ENCODE measurements at places on chromosomes 16 and 17.
A peak's percentile ranks its signal among the peaks of the same experiment; 100 is the strongest.

GRCh38 chr16:48608871-48609651 is 919 bp downstream of the N4BP1 start:
- DNase-seq: peak; percentile 33

- peak; percentile 65 for DNase-seq
Observed at GRCh38 chr17:57674894-57675293, 70.2 kb downstream of the CCDC182 start.

DNA sequence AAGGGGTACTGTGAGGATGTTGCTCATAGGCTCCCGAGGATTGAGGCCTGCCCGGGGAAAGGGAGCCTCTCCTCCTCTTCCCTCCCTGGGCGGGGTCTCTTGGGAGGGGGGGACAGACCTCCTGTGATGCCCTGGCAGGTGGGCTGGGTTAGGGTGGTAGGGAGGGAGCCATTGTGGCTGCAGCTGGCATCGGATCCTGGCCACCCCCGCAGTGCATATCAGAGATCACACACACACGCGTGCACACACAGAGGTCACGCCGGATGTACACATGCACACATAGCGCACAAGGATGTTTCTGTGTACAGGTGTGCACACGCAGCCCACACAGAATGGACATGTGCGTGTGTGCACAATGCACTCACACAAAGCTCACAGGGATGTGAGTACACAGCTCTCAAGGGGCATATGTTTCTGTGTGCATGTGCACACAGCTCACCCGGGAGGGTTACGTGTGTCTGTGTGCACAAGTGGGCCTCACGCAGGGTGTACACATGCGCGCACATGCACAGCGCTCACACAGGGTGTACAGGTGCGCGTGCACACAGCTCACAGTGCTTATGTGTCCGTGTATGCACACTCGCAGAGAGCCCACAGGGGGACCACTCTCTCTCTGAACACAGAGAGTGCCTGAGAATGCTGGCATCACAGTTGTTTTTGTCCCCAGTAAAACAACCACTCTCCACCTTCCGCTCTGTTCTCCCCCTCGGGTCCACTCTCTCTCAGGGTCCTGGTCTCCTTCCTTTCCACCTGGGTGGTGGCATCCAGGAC is 2.4 kb downstream of the GJD3 start:
- DNase-seq: no peak

GRCh38 chr17:61225178-61225882 is 174.3 kb upstream of the TBX2 start:
- no peak for DNase-seq

GRCh38 chr16:4607841-4608703 is 6.6 kb downstream of the UBALD1 start:
- DNase-seq: no peak

GRCh38 chr16:83085660-83086059 is 458.9 kb downstream of the CDH13 start:
- DNase-seq: no peak

DNA sequence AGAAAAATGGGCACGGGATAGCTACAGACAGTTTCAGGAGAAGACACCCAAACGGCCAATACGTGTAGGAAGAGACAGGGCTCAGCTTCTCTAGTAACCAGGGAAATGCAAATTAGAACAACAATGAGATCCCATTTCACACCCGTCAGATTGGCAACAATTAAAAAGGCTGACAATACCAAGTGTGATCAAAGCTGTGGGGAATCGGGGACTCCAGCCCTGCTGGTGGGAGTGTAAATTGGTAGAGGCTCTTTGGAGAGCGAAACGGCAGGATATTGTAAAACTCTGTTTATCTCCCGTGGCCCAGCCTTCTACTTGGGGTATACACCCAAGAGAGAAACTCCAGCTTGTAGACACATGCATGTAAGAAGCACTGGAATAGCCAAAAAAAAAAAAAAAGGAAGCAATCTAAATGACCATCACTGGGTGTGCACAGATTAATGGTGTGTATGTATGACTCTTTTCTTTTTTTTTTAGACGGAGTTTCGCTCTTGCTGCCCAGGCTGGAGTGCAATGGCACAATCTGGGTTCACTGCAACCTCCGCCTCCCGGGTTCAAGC is 27.5 kb downstream of the MYBBP1A start:
- no peak for DNase-seq

DNA sequence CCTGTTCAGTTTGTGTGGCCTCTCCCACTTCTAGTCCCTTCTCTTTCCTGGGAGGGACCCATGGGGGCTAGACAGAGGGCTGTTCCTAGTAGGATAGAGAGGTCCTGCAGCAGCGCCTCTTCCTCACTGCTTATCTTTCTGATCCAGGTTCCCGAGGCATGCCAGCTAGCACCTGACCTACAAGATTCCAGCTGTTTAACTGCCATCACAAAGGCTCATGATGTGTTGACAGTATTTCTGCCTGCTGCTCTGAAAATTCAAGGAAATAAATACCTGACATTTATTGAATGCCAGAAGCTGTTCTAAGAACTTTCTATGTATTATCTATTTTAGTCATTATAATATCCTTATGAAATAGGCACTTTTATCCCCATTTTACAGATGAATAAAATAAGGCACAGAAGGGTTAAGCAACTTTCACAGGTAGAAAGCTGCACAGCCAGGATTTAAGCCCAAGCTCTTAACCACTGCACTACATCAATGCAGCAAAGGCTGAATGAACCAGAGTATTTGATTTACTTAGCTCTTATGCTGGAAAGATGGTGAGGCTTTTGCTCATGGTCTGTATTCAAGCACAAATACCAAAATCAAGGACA is 38.8 kb downstream of the HEATR6 start:
- no peak for DNase-seq

- DNase-seq: no peak
Observed at GRCh38 chr16:12903407-12904328, 2.3 kb downstream of the SHISA9 start.

- no peak for DNase-seq
Observed at GRCh38 chr17:2266045-2266864, 37.3 kb downstream of the SMG6 start.

- DNase-seq: no peak
Observed at GRCh38 chr17:16496820-16497489, 5.0 kb upstream of the LRRC75A start.

GRCh38 chr16:29877266-29877961 is 14.4 kb upstream of the CDIPT start:
- peak; percentile 57 for DNase-seq

GRCh38 chr17:4635823-4636375 is 5.6 kb downstream of the ALOX15 start:
- no peak for DNase-seq

- DNase-seq: no peak
Observed at GRCh38 chr17:9158544-9159452, 137.5 kb downstream of the NTN1 start.

DNA sequence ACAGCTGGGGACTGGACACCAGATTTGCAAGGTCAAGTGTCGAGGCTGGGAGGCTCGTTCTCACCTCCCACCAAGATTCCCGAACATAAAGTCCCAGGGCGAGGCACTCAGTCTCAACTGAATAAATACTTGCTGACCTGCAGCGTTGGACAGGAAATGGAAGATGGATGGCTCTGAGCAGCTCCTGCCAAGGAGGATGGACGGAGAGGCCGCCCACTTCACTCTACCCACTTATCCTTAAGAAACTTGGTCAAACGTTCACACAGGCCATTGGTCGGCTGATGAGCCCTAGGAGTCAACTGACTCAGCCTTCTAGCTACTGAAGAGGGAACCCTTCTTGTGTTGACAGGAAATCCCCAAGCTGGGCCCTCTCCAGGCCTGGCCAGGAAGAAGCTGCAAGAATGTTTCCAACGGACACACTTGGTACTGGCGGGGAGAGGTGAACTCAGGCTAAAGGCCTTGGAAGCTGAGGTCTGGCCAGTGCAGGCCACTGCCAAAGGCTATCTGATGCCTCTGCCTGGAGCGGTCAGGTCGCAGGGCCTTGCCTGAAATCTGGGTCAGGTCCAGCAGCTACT is 50.0 kb downstream of the VAC14 start:
- no peak for DNase-seq

DNA sequence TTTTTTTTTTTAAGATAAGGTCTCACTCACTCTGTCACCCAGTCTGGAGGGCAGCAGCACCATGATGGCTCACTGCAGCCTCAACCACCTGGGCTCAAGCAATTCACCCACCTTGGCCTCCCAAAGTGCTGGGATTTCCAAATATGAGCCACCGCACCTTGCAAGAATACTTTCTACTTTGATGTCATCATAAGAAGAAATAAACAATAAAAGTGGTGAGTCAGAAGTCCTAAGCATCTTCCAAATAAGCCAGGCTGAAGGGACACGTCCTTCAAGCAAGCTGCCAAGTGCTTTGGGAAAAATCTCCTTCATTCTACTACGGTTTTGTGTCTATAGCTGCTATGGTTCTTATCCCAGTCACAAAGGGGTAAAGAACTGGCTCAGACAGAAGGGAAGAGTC is 20.3 kb downstream of the HASPIN start:
- DNase-seq: no peak

DNA sequence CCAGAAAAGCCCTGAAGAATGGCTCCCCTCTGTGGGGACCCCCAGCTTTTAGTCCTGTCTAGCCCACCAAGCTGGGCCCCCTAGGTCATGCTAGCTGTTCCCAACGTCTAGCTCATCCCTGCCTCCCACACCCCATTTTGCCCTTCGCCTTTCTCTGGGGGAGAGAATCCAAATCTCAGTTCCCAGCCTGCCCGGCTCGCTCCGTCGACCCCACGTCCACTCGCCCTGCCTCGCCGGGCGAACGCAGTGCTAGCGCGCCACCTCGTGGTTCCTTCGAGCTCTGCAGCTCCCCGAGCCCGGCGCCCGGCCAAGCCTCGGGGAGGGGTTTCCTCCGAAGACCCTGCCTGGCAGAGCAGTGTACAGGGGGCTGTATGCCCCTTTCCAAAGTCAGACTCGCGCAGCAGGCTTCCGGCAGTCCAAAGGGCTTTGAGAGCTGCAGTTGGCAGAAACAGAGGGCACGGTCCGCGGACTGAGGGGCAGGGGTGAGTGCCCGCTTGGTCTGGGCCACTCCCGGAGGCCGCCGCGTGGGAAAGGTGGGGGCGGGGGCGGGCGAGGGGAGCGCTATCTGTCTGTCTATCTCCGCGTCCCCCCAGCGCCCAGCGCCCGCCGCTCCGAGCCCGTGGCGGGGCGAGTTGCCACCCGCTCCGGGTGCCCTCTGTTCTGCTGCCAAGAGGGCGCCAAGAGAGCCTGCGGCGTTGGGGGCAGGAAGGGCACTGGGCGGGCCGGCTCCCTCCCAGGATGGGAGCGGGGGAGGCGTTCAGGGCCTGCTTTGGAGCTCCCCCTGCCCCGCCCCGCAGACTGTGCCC is 1.7 kb upstream of the DLX3 start:
- DNase-seq: no peak

- no peak for DNase-seq
Observed at GRCh38 chr16:12272264-12272663, 295.7 kb downstream of the SNX29 start.

DNA sequence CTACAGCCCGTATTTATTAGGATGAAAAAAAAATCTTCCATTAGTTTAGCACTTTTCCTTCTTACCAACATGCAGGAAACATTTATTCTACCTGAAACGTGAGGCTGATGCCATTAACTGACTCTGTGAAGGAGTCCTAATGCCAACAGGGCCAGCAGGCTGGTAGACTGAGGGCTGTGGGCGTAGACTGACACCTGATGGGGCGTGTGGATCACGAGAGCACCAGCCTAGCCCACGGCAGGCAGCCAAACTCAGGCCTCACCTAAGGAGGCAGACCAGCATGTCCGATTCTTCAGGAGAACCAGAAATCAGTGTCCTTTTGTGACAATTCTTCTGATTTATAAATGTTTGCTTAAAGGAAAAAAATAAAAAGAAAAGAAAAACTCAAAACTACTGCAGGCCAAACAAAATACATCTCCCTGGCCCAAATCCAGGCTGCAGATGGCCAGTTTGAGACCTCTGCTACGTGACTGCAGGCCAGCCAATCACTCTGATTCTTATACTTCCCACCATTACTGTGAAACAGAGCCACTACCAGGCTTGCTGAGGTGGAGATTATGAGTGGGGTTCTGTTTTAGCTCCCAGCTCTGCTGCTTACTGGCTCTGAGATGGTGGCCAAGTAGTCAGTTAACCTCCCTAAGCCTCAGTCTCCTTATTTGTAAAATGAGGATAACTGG is 66.5 kb downstream of the GNAO1 start:
- peak; percentile 62 for DNase-seq

- DNase-seq: no peak
Observed at GRCh38 chr16:56202036-56202435, 10.7 kb downstream of the GNAO1 start.

DNA sequence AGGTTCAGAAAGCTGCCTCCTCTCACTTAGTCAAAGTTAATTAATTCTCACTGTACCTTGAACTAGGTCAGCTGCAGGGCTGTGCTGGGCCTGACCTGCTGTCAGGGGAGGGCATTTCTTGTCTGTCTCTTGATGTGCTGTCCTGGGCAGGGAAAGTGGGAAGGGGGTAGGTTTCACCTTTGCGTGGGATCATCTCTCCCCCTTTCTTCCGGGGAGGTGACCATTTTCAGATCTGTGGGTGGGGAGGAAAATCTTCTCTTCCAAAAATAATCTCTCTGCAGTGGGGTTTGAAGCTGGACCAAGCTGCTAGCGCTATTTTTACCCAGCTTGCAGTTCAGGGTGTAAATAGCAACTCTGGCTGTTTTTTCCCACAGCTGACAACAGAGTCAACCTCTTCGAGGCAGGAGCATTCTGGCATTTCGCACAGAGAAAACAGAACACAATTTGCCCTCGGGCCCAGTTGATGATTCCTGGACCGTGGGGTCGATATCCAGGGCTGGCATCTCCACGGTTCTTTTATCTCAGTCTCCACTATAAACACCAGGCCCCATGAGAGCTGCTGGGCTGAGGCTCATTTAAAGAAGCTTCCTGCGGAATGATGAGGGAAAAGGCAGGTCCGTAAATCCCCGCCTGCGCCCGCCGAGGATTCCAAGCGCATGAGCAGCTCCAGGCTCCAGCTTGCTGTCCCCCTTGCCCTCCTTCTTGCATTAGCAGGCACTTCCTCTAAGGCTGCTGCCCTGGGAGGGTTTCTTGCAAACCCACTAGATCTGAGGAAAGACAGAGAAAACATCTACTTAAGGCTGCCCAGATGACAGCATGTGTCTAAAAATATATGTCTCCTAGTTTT is 93.9 kb downstream of the YPEL2 start:
- DNase-seq: peak; percentile 69

DNA sequence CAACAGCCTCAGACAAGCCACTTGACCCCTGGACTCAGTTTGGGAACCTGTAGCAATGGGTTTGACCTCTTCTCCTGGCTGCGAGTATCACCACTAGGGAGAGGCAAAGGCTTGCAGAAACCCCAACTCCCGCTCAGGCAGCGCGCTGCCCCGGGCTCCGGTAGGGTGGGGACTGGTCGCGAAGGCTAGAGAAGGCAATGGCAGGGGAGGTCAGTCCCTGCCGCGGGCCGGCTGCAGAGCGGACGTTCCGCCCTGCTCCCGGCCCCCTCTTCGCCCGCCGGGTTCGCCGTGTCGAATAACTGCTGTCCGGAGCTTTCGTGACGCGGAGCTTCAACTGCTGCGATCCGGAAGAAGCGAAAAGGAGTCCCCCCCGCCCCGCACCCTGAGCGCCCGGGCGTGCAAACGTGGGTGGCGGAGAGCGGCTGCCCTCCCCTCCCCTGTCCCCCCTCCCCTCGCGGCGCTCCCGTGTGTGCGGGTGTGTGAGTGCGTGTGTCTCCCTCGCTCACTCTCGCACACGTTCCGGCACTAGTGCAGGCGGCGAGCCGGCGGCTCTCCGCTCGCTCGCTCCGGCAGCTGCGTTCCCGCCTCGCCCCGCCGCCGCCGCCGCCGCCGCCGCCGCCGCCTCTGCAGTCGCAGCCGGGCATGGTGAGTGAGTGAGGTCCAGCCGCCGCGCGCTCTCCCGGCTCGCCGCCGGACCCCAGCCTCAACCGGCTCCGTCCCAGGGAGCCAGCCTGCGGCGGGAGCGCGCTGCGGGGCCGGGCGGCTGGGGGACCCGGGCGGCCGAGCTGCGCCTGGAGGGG is 772 bp upstream of the SHISA6 start:
- DNase-seq: peak; percentile 75
